ENCODE measurements at places on chromosomes 12 and 14.
A peak's percentile ranks its signal among the peaks of the same experiment; 100 is the strongest.

DNA sequence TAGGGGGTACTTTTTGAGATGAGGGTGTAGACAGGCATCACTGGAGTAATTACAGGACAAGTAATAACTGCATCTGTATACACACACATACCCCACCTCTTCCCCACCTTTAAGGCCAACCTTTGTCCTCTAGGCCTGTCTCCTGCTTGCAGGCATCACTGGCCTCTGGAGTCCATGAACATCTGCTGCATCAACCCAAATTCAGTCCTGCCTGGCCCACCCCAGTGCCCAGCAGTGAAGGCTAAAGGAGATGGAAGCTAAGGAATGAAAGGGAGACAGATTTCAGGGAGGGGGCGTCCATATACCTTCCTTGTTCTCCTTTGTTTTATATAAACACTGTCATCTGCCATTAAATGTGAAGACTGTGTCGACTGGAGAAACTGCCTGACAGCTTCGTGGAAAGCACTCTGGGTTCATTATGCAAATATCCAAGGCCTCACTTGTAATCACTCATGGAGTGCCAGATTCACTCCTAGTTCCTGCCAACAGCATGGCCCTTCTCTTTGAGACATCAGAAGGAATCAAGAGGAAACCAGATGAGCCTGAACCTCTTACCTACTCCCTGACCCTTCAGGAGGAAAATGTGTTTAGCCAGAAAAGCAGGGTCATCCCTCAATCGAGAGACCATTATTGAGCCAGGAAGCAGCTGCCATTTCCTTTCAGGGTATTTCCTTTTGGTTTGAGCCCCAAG lies 64.4 kb downstream of the SERPINA3 start:
- DNase-seq, result no peak

- DNase-seq, result no peak
Observed at GRCh38 chr12:57232156-57232756, 2.7 kb downstream of the SHMT2 start.

GRCh38 chr12:92436856-92437255 lies 265.9 kb upstream of the PLEKHG7 start:
- DNase-seq, result no peak

GRCh38 chr14:29671034-29671433 lies 256.6 kb downstream of the PRKD1 start:
- DNase-seq, result no peak

DNA sequence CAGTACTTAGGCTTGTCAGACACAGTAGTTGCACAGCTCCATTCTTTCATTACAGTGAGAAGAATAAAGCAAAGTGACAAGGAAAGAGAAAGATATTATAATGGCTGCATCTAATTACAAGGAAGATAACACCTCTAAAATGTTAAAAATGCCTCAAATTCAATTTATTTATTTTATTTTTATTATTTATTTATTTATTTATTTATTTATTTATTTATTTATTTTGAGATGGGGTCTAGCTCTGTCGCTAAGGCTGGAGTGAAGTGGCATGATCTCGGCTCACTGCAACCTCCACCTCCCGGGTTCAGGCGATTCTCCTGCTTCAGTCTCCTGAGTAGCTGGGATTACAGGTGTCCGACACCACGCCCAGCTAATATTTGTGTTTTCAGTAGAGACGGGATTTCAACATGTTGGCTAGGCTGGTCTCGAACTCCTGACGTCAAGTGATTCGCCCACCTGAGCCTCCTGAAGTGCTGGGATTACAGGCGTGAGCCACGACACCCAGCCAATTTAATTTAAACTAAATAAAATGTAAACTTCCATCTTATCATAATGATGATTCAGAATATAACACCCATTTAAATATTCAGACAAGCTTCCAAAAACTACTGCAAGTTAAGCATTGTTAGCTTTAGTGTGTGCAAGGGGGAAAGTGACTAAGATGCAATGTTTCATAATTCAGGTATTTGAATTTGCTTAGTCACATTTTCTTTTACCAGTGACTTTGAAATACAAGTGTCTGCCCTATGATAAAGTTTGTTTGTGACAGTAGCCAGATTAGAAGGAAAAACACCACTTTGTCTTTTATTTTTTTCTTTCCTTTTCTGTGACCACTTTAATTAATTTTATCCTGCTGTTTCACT lies 2.4 kb upstream of the CFAP54 start:
- no peak for DNase-seq

- no peak for DNase-seq
Observed at GRCh38 chr12:97308576-97309198, 153.9 kb upstream of the RMST start.

DNA sequence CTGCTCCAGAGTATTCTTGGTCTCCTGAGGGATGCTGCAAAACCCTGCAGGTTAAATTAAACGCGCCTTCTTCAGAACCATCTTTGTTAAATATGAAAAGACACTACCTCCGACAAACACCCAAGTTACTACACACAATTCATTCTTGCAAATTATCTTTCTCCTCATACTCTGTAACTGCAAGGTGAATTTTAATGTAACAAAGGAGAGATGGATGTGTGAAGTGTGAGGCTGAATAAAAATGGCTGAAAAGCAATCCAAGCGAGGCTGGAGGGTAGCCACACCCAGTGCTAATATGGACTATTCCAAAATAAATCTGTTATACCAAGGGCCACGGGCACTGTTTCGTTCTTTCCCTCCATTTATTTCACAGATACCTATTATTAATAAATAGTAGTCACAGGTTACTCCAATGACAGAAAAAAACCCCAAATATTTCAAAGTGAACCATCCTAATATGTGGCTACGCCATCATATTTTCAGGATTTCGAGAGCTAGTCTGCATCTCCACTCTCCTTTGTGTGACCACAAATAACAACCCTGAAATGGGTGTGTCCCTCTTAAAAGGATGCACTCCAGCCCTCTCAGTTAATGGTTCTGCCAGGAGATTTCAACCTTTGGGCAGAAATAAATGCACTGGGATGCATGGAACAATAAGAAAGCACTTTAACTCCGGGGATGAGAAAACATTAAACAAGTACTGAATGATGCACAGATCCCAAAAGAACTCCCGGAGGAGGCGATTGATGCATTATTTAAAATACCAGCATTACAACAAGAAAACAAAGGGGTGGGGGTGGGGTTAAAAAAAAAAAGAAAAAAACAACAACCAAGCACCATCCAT lies 53.1 kb upstream of the CCDC175 start:
- DNase-seq, result no peak

- no peak for DNase-seq
Observed at GRCh38 chr14:68926236-68926635, 52.9 kb downstream of the ACTN1 start.

GRCh38 chr14:94175011-94175745 lies 1.1 kb downstream of the PPP4R4 start:
- DNase-seq, result no peak

DNA sequence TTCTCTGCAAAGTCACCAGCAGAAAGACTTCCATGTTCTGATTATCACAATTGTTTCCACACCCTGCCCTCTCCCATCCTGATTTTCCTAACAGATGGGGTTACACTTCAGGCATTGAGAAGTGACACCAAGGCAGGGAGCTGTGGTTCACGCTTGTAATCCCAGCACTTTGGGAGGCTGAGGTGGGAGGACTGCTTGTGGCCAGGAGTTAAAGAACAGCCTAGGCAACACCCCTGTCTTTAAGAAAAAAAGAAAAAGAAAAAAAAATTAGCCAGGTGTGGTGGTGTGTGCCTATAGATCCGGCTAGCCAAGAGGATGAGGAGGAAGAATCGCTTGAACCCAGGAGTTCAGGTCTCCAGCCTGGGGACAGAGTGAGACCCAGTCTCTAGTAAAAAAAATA lies 5.2 kb downstream of the PPP1CC start:
- DNase-seq, result no peak

DNA sequence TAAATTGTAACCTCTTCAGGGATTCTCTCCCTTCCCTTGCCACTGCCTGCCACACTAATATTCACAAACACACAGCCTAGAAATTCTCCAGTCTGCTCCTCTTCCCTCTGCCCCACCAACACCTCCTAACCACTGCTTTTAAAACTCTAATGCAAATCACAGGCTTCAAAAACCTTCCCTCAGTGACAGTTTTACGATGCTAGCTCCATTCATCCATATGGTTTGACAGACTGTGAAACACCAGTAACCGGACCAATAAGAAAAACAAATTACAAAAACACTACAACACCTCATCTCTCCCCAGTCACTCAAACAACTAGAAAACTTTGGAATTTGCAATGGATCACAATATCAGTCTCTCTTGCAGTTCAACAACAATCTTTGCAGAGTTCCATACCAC lies 5.7 kb downstream of the DPF3 start:
- DNase-seq, result no peak

DNA sequence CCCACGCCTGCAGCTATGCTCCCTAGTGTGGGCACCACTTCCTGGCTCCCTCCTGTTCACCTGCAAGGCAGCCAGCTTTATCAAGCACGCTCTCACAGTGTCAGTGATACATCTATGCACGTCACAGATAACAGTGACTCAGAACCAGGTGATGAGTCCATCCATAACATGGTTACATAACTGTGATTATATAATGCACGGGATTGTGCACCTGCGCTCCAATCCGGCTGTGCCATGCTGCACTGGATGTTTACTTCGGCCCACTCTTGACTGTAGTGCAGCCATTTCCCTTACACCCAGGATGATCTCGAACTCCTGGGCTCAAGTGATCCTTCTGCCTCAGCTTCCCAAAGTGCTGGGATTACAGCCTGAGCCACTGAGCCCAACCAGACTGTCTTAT lies 38.4 kb upstream of the CEP83 start:
- no peak for DNase-seq

DNA sequence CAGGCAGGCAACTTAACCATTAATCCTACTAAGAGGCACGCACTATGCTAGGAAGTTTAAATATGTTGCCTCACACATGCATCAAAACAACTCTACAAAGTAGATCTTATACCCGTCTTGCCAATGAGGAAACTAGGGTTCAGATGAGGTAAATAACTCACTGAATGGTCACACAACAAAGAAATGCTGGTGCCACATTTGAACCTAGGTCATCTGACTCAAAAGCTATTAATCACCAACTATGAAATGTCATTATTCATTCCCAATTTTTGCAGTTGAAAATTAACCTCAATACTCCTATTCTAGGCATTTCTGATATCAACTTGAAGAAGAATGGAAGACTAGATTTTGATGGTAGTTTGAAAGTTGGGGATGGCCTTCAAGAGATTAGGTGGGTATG lies 2.8 kb upstream of the PYROXD1 start:
- no peak for DNase-seq

GRCh38 chr12:105369014-105369413 lies 38.5 kb downstream of the C12orf75 start:
- DNase-seq, result no peak

DNA sequence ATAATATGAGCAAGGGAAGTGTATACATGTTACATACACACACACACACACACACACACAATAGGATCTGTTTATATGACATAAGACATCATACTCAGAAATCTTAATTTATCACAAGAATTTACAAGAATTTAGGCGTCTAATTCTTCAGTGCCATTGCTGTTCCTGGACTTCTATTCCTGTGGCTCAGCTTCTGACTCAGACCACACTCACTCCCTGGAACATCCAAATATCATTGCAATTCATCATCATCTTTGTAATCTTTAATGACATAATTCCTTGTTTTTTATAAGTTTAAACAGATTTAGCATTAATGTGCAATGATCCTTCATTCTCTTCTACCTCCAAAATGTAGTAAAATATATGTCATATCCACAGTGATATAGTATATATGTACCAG lies 544.2 kb downstream of the FOXG1 start:
- no peak for DNase-seq

DNA sequence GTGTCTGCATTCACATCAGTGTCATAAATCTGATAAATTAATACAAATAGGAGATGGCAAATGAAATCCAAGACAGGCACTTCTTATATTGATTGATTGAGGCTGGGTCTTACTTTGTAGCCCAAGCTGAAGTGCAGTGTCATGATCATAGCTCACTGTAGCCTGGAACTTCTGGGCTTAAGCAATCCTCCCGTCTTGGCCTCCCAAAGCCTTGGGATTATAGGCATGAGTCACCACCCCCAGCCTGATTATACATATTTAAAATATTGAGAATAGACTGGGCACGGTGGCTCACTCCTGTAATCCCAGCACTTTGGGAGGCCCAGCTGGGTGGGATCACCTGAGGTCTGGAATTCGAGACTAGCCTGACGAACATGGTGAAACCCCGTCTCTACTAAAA lies 51.3 kb downstream of the MARK3 start:
- DNase-seq, result no peak

- no peak for DNase-seq
Observed at GRCh38 chr14:79852950-79853744, 358.2 kb downstream of the DIO2 start.

- no peak for DNase-seq
Observed at GRCh38 chr14:77853919-77854318, 54.0 kb downstream of the ADCK1 start.

DNA sequence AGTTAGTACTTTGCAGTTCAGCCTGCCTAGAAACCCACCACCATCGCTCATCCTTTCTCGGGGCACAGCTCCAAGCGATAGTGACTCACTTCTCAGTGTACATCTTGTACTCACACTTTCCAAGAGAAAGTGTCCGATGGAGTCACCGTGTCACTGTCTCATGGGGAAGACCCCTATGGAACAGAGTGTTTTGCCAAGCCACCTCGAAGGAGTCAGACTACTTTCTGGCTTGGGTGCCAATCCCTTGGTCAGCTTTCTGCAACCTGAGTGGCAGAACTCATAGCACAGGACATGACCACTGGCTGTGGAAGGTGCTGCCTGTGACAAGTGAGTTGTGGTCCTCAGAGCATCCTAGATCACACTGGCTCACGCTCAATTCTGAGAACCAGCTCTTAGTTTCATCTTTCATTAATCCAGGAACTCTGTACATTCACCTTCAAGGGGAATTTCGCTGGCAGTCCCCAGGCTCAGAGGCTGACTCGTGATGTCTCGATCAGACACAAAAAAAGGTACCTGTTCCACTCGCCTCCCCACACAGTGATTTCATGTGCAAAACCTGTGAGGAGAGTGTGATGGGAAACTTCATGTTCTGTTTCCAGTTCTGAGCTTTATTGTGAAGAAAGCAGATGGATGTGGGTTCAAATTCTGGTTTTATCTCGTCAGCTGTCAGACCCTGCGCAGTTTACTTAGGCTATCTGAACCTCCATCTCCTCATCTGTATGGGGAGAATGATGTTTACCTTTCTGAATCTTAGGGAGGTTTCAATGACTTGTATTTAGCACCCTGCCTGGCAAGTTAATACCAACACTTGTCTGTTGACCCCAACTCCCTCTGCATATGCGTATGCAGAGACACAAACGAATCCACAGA lies 127.3 kb upstream of the CCND2 start:
- peak; percentile 28 for DNase-seq

DNA sequence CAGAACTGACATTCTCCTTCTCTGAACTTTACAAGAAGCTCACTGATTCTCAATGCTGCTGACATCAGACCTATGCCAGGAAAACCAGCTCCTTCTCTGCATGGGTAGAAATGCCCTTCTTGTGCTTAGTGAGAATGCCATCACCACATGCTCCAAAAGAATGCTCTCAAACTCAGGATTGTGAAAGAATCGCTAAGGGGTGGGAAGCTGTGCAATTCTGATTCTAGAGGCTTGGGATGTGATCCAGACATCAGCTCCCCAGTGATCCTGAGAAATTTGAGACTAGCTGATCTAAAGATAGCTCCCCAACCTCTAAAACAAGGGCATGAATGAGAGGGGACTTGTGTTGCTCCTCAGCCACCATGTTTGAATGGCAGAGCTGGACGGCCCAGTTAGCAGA lies 113.2 kb downstream of the DPF3 start:
- no peak for DNase-seq

GRCh38 chr12:86264451-86265328 lies 8.5 kb upstream of the MGAT4C start:
- DNase-seq, result no peak

Measured in activated gamma-delta T cell treated with anti-CD3 and anti-CD28 coated beads, Interleukin-2, amount 50 U/mL, for 16 hours (primary cell).